Activated T-helper 1 cell treated with anti-CD3 and anti-CD28 coated beads, Interleukin-12 subunit alpha, Interleukin-12 subunit beta, Interleukin-2, Interleukin-4 antibody, amounts not matched to agents 30 ng/mL and 10 ng/mL and 1 ng/mL, durations not matched to agents 14 hours and 24 hours and 36 hours (primary cell): ENCODE measurements at places on chromosomes 1 and 21. TPM values are rescaled to one million over a fixed set of nuclear protein-coding genes. Genes with fewer than 3 reads are reported as not detected.
A peak's percentile ranks its signal among the peaks of the same experiment; 100 is the strongest.

C1orf74 gene
- total RNA-seq: 2.9 and 3.2 TPM in 2 replicates

LCE4A gene
- not detected in 2 replicates for total RNA-seq

FAM72A gene
- 32.3 and 34.0 TPM in 2 replicates for total RNA-seq

GPR153 gene
- 1.4 and 1.6 TPM in 2 replicates for total RNA-seq

PKNOX1 gene
- total RNA-seq: 25.1 and 28.8 TPM in 2 replicates

FYB2 gene
- not detected in 2 replicates for total RNA-seq

PPIAL4G gene
- 0.05 TPM in 1 of 2 replicates, not detected in the other for total RNA-seq

- peak overlapping the region; percentile 11 for H3K27ac ChIP-seq
- H3K4me1 ChIP-seq: peaks cover 37% of the 10 kb centered on the region
- no peak overlapping the region for H3K4me3 ChIP-seq
- H3K27me3 ChIP-seq: peaks cover 84% of the 10 kb centered on the region
Measured at GRCh38 chr1:156433602-156434001, 64.6 kb downstream of the RHBG start.

- H3K4me3 ChIP-seq: no peak overlapping the region
- no peaks in the 10 kb centered on the region for H3K27me3 ChIP-seq
- H3K36me3 ChIP-seq: no peaks in the 10 kb centered on the region
- DNase-seq: no peak
Measured at GRCh38 chr1:234691567-234691966, 81.6 kb upstream of the IRF2BP2 start.

DNA sequence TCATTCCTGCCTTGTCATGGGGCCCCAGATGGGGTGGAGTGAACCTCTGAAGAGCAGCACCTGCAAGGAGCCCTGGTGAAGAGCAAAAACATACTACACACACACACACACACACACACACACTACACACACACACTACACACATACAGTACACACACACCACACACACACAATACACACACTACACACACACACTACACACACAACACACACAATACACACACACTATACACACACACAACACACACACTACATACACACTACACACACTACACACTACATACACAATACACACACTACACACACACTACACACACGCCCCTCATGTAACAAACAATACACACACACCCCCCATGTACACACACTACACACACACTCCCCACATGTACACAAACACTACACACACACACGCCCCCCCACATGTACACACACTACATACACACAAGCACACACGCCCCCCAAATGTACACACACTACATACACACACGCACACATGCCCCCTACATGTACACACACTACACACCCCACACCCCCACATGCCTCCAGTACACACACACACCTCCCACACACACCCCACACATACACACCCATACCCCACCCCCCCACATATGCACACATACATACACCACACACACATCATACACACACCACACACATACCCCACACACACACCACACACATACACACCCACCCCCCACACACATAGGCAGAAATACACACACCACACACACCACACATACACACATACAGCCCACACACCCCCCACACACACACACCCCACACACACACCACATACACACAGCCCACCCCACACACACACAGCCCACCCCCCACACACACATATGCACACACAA, 9.3 kb downstream of the SLC2A5 start:
- H3K36me3 ChIP-seq: no peaks in the 10 kb centered on the region
- H3K4me3 ChIP-seq: no peak overlapping the region
- no peak for DNase-seq

DNA sequence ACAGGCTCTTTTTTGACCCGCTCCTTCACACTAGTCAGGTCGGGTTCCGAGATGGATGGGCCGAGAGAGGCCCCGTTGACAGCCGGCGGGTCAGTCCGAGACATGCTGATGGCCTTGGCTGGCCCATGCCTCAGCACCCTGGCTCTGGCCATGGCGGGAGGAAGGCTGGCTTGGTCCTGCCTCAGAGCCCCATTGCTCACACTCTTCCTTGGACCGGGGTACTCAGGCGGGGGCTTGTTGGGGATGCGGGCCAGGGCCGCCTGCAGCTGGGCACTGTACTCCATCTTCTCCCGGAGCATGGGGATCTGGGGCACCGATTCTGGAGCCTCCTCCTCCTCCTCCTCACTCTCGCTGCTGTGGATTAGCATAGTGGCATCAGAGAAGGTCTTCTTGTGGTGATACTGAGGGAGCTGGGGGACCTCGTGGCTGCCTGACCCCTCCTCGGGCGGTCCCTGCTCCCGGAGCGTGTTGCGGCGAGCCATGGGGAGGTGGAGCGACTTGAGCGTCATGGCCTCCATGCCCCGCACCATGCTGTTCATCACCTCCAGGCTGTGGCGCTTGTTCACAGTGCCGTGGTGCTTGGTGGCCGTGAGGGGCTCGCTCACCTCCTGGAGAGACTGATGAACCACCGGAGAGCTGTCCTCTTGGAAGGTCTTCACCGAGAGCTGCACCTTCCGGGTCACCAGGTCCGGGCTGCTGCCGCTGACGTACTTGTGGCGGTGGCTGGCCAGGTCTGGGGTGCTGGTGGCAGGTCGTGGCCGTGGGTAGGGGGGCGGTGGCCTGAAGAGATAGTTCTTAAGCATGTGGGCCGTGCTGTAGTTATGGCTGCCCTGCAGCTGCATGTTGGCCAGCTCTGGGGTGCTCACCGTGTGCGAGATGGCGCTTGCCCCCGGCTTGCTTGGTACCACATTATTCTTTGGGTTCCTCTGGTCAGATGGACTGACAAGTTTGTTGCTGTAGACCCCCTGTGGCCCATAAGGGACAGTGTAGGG, 102.7 kb downstream of the SMYD2 start:
- DNase-seq: no peak
- H3K4me3 ChIP-seq: no peak overlapping the region
- peaks cover 3% of the 10 kb centered on the region for H3K27me3 ChIP-seq
- peaks cover 27% of the 10 kb centered on the region for H3K4me1 ChIP-seq
- H3K27ac ChIP-seq: no peak overlapping the region
- peaks cover 7% of the 10 kb centered on the region for H3K36me3 ChIP-seq

DNA sequence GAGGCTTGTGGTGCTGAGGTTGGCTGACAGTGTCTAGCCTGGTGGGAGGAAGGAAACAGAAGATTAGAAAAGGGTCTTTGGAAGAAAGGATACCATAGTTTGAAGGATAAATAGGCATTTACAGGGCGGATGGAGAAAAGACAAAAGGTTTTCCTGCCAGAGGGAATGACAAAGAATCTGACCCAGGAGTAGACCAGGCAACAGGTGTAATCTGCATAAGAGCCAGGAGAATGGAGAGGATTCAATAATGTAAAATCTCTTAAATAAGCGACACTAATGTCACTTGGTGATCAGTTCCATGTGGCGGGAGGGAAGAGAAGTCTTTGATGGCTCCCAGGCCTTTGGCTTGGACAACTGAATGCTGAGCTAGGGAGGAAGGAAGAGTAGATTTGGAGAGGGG, 9.4 kb downstream of the MECR start:
- DNase-seq: no peak
- H3K4me3 ChIP-seq: no peak overlapping the region
- H3K4me1 ChIP-seq: peaks cover 5% of the 10 kb centered on the region
- peaks cover 8% of the 10 kb centered on the region for H3K36me3 ChIP-seq
- H3K27ac ChIP-seq: no peak overlapping the region

DNA sequence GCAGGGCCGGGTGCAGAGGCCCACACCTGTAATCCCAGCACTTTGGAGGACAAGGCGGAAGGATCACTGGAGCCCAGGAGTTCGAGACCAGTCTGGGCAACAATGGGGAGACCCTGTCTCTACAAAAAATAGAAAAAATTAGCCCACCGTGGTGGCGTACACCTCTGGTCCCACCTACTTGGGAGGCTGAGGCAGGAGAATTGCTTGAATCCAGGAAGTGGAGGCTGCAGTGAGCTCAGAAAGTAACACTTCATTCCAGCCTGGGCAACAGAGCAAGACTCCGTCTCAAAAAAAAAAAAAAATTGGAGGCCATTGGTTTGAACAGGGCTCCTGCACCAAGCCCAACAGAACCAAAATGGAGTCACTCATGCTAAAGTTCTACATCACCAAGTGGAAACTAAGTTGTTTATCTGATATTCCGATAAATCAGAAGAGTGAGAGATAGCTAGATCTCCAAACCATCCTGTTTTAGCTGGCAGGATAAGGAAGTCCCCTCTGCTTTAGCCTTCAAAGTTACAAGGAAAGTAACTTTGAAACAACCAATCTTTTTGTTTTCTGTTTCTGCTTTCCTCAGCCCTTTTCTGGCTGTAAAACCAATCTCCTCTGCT, 766 bp upstream of the LSM10 start:
- H3K36me3 ChIP-seq: peaks cover 14% of the 10 kb centered on the region
- peak overlapping the region; percentile 97 for H3K4me3 ChIP-seq
- DNase-seq: no peak
- peak overlapping the region; percentile 98 for H3K27ac ChIP-seq
- H3K27me3 ChIP-seq: no peaks in the 10 kb centered on the region

GRCh38 chr1:169047074-169047473, 59.4 kb upstream of the ATP1B1 start:
- peaks cover 4% of the 10 kb centered on the region for H3K36me3 ChIP-seq
- no peak overlapping the region for H3K27ac ChIP-seq
- DNase-seq: no peak

DNA sequence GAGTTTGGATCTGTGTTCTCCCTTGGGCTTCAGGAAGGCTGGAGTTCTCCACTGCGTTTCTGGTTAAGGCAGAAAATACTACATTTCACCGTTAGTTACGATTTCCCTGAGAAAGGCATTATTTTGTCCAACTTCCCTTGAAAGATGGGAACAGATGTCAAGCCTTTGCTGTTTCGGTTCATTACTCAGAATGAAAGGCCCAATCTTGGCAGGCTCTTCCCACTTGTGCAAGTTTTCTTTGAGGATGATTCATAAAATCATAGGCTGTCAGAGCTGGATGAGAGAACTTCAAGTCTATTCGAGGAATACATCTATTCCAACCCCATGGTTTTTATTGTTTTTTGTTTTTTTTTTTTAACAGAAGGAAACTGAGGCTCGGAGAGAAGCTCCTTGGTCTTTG, 205.2 kb downstream of the GRIK3 start:
- no peaks in the 10 kb centered on the region for H3K4me1 ChIP-seq
- H3K27ac ChIP-seq: no peak overlapping the region
- DNase-seq: no peak
- H3K4me3 ChIP-seq: no peak overlapping the region

DNA sequence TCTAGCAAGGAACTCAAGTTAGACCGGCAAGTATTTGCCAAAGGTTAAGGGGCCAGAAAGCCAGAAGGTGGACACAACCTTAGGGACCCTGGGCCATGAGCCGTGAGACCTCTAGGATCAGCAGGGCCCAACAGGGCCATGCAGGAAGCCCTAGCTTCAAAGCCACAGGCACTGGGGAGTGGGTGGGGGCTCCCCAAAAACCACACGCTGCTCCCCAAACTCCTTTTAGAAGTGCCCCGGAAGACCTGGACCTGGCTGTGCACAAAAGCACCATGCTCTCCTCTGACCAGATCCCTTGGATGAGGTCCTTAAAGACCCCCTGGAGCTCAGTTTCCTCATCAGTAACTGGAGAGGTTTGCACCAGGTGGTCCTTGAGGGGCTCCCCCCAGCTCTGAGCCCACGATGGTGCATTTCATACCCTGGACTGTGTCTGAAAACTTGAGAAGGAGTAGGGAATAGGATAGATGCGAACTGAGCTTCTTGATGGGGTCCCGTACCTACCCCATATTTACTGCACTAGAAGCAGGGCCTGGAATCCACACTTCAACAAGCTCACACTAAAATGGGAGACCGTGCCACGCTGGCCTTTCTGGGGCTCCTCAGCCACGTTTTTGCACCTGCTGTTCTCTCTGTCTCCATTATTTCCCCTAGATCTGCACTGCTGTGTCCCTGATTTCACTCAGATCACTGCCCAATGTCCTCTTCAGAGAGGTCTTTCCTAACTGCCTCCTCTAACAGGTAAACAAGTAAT, 40.6 kb upstream of the LBR start:
- peaks cover 3% of the 10 kb centered on the region for H3K36me3 ChIP-seq
- H3K27me3 ChIP-seq: no peaks in the 10 kb centered on the region
- peak; percentile 50 for DNase-seq
- H3K4me3 ChIP-seq: peak overlapping the region; percentile 92
- H3K4me1 ChIP-seq: peaks cover 42% of the 10 kb centered on the region
- peak overlapping the region; percentile 95 for H3K27ac ChIP-seq

DNA sequence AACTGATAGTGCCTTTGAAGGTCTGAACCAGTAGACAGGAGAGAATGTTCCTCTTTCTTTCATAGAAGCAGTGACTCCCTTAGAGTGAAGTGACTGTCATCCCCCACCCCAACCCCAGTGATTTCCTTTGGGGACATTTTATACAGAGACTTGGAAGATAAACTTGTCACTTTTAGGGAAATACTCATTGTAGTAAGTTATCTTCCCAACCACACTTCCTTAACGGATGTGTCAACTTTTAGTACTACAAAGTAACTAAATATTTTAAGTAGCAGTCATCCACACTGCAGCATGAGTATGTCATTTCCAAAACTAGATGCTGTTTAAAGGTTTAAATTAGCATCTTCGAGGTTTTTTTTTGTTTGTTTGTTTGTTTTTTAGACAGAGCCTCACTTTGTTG, 13.7 kb downstream of the LRRC8B start:
- no peaks in the 10 kb centered on the region for H3K27me3 ChIP-seq
- no peak for DNase-seq
- H3K4me3 ChIP-seq: peak overlapping the region; percentile 1

GRCh38 chr1:61143821-61144424, 61.6 kb downstream of the NFIA start:
- no peak for DNase-seq
- peaks cover 6% of the 10 kb centered on the region for H3K27me3 ChIP-seq

- no peak for DNase-seq
- H3K27ac ChIP-seq: no peak overlapping the region
- no peaks in the 10 kb centered on the region for H3K27me3 ChIP-seq
- H3K4me1 ChIP-seq: no peaks in the 10 kb centered on the region
Measured at GRCh38 chr1:107691540-107691939, 273.4 kb downstream of the VAV3 start.

GRCh38 chr1:56025942-56026341, 553.4 kb downstream of the PLPP3 start:
- no peak overlapping the region for H3K4me3 ChIP-seq
- no peaks in the 10 kb centered on the region for H3K27me3 ChIP-seq
- no peaks in the 10 kb centered on the region for H3K36me3 ChIP-seq
- H3K4me1 ChIP-seq: no peaks in the 10 kb centered on the region
- no peak for DNase-seq
- no peak overlapping the region for H3K27ac ChIP-seq

DNA sequence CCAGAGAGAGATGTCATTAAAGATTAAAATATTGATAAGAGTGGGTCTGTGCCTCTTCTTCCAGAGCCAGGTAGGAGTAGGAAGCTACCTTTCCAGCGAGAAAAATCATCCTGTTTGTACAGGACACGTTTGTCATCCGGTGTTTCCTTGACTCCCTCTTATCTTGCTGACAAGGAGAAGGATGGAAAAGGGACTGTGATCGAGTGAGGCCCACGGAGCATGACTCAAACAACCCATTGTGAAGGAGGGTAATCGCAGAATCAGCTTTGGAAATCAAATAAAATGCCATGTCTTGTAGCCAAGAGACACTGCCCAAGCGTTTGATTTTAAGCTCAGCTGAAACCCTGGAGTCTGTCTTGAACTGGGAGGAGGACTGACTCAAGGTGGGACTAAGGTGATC, 97.7 kb downstream of the IGSF21 start:
- no peak overlapping the region for H3K27ac ChIP-seq
- no peak overlapping the region for H3K4me3 ChIP-seq
- no peaks in the 10 kb centered on the region for H3K27me3 ChIP-seq
- no peaks in the 10 kb centered on the region for H3K4me1 ChIP-seq
